Left ventricle myocardium superior (tissue), 1 donor: ENCODE measurements at places on chromosomes 7 and 10. TPM values are rescaled to one million over a fixed set of nuclear protein-coding genes. Genes with fewer than 3 reads are reported as not detected.
A peak's percentile ranks its signal among the peaks of the same experiment; 100 is the strongest.

Gene CRPPA
- 7.5 TPM for total RNA-seq

Gene RASA4
- total RNA-seq, result 20.2 TPM

Gene DNAH11
- 0.12 TPM for total RNA-seq

Gene GNAT3
- not detected for total RNA-seq

Gene ADK
- total RNA-seq, result 47.2 TPM

Gene CUZD1
- 0.12 TPM for total RNA-seq

- peak; percentile 39 for DNase-seq
Observed at GRCh38 chr7:2954433-2954853, 89.2 kb downstream of the CARD11 start.

GRCh38 chr10:110915035-110915434, 3.9 kb downstream of the BBIP1 start:
- DNase-seq, result no peak

GRCh38 chr10:108060246-108060645, 895.7 kb upstream of the SORCS1 start:
- DNase-seq, result no peak

- no peak for DNase-seq
Observed at GRCh38 chr10:52956461-52956860, 183.9 kb upstream of the MBL2 start.

GRCh38 chr10:60032723-60033122, 126.4 kb upstream of the CCDC6 start:
- no peak for DNase-seq

DNA sequence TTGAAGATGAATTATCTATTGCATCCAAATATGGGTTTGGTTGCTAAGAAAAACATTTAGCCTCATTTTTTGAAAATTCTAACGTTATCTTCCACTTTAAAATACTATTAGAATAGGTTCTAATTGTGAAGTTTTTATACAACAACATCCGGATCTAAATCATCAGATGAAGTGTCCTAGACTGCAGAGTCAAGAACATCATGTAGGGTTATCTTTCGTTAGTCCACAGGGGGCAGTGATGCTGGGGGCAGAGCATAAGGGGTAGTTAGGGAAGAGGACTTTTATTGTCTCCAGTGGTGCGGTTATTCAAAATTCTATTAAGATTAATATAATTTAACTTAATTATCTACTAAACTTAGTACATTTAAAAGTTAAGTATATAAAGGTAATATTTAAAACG, 990.6 kb upstream of the PHF14 start:
- DNase-seq, result no peak

GRCh38 chr7:84144480-84144879, 50.1 kb downstream of the SEMA3A start:
- no peak for DNase-seq

DNA sequence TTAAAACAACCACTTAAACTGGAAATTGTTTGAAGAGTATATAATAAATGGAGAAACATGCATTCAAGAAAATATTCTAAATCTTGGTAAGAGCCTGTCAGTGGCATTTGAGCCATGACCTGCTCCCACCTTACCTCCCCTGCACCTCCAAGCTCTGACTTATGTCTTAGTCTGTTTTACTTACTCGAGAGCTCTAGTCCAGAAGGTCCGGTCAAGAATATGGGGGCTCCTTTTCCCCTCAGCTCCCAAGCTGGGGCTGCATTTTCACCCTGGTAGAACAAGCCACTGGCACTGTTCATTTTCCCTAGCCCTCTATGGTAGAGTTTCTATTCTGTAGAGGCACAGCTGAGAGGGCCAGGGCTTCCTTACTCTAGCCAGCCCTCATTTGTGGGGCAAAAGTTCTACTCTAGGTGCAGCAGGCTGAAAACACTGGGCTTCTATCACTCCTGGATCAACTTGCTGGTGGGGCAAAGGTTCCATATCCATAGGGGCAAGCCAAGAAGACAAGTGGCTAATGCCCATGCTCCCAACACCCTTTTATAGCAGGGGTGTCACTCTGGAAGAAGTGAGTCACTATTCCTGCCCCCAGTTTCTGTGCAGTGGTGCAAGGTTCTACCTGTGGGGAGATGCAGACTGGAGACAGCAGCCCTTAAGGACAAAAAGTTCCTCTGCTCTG, 40.6 kb downstream of the ZNF438 start:
- DNase-seq, result no peak

GRCh38 chr7:115229401-115230105, 307.7 kb downstream of the MDFIC start:
- DNase-seq, result no peak

GRCh38 chr7:8338206-8338605, 76.2 kb upstream of the ICA1 start:
- no peak for DNase-seq

- DNase-seq, result no peak
Observed at GRCh38 chr10:19469521-19469920, 346.7 kb upstream of the PLXDC2 start.

DNA sequence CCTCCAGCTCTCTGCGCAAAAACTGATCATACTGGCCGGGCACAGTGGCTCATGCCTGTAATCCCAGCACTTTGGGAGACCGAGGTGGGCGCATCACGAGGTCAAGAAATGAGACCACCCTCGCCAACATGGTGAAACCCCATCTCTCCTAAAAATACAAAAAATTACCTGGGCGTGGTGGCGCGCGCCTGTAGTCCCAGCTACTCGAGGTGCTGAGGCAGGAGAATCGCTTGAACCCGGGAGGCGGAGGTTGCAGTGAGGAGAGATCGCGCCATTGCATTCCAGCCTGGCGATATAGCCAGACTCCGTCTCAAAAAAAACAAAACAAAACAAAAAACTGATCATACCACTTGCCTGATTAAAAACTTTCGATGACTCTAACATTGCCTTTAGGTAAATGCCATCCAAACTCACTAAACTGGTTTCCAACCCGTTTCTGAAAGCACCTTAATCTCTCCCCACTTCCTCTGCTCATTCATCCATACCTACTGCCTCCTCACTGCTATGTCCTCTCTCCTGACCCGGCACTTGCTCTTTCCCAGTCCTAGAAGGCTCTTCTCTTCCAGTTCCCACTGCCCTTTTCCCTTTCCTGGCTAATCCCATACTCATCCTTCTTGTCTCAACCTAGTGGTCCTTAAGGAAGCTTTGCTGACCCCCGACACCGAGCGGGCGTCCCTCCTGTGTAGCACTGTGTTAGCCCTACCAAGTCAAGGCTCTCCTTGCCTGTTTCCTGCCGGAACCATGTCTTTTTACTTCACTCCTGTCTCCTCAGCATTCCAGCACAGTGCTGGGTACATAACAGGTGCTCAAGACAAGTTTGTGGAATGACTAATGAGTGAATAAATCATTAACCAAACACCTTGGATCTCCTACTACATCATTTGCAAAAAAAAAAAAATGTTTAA, 686 bp upstream of the MIOS start:
- no peak for DNase-seq

- peak; percentile 41 for DNase-seq
Observed at GRCh38 chr7:37833107-37833817, 15.1 kb upstream of the NME8 start.

DNA sequence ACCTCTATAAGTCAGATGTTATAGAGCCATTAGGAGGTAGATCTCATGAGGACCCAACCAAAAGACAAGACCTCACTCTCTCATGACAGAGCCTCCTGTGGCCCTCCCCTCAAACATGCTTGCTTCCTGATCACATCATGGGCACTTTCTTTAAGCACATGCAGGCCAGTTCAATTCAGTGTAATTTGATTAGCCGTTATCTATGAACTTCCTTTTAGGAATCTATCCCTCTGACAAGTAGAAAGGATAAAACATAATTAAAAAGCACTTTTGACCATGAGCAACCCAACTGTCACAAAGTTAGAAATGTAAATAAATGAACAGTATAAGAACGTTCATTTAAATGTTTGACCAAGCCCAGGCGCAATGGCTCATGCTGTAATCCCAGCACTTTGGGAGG, 27.7 kb upstream of the TMEM254 start:
- no peak for DNase-seq

- DNase-seq, result no peak
Observed at GRCh38 chr10:96072674-96073073, 29.3 kb downstream of the CCNJ start.
